ENCODE measurements at places on chromosomes 6 and 20.

- DNase-seq, result no peak
Observed at GRCh38 chr6:107600936-107601335, 111.0 kb downstream of the SOBP start.

DNA sequence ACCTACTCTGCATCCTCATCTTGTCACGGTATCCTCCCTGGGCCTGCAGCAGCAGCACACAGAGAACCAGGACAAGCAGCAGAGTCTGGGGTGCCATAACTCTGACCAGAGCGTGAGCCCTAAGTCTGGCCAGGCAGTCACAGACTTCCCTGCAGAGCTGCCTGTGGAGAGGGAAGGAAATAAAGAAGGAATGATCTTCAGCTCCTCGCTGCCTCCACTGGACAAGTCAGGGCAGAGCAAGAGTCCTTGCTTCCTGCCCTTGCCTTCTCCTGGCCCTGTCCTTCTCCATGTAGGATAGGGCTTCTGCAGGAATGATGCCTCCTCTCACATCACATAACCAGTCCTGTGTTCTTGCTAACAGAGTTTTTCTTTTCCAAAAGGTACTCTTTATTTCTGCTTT is 15.9 kb upstream of the WFDC11 start:
- DNase-seq, result no peak

GRCh38 chr20:23205611-23206041 is 119.5 kb upstream of the CD93 start:
- peak; percentile 67 for DNase-seq

- no peak for DNase-seq
Observed at GRCh38 chr6:30752157-30752927, 8.0 kb upstream of the IER3 start.

DNA sequence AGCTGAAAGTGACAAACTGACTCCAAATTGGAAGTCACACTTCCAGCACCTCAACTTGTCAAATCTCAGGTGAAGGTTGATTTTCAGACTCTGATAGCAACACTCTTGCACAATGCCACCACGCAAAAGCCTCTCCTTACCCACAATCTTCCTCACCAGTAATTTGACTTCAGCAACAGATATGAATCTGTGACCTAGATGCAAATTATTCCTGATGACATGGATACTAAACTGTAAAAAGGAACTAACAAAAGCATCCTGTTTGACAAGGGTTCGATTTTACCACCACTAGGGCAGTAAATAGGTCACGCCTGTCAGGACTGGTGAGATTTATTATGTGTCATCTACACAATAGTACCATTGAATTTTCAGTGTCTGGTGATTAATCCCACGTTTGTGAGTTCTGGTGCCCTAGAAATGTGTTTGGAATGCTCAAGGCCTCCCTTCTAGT is 134.4 kb upstream of the COL21A1 start:
- no peak for DNase-seq

- no peak for DNase-seq
Observed at GRCh38 chr20:53210041-53210440, 237.9 kb downstream of the TSHZ2 start.

DNA sequence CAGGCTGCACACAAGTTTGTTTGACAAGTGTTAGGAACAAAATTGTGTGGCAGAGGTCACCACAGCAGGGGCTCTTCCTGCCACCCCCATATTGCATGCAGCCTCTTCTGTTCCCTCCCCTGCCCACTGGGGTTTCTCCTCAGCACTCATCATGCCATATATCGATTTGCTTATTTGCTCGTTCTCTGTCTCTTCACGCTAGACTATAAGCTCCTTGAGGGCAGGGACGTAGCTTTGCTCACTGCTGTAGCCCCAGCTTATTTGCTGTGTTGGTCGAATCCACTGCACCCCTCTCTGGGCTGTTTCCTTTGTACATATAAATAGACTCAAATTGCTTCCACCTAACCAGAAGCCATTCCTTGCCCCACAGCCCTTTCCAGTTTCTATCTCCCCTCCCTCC is 19.6 kb downstream of the MAS1 start:
- DNase-seq, result no peak

DNA sequence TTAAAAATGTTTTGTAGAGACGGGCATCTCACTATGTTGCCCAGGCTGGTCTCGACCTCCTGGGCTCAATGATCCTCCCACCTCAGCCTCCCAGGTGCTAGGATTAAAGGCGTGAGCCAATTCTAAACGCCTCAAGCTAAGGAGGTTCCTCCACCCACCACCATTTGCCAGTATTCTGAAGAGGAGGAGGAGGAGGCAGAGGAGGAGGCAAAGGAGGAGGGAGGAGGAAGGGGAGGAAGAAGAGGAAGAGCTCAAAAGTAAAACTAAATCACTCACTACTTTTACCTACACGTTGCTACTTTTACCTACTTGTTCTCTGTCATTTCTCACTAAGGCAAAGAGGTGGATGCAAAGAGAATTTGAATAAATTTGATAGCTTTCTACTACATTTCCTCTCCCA is 63.6 kb upstream of the ARID1B start:
- DNase-seq, result no peak

DNA sequence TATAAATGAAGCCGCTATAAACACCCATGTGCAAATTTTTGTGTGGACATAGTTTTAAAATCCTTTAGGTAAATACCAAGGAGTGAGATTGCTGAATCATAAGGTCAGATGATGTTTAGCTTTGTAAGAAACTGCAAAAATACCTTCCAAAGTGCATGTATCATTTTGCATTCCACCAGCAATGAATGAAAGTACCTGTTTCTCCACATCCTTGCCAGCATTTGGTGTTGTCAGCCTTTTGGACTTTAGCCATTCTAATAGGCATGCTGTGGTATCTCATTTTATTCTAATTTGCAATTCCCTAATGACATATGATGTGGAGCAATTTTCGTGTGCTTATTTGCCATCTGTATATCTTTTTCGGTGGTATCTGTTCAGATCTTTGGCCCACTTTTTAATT is 93.7 kb downstream of the GCLC start:
- DNase-seq, result no peak

- DNase-seq, result no peak
Observed at GRCh38 chr6:150145427-150145826, 2.6 kb downstream of the PPP1R14C start.

DNA sequence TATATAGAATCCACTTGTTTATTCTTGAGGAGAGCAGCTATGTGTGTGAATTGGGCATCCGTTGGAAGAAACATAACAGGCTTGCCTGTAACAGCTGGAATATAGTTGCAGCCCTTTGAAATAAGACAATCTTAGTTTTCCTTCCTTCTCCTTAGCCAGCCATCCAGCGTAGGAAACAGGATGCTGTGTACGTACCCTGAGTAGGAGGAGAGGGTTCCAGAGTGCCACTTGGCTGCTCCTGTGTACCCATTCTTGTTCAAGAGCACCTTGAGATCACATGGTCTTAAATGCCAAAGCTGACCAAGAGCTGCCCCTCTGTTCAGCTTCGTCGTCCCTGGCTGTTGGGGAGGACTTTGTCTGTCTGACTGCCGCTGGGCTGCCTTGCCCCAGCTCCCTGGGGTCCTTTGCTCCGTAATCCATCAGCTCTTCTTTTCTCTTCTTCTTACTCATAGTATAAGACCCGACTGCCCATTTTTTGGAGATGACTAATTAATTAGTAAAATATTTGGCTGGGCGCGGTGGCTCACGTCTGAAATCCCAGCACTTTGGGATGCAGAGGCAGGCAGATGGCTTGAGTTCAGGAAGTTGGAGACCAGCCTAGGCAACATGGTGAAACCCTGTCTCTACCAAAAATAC is 49.0 kb downstream of the RREB1 start:
- DNase-seq, result no peak

GRCh38 chr20:40160097-40160550 is 528.9 kb downstream of the MAFB start:
- no peak for DNase-seq

DNA sequence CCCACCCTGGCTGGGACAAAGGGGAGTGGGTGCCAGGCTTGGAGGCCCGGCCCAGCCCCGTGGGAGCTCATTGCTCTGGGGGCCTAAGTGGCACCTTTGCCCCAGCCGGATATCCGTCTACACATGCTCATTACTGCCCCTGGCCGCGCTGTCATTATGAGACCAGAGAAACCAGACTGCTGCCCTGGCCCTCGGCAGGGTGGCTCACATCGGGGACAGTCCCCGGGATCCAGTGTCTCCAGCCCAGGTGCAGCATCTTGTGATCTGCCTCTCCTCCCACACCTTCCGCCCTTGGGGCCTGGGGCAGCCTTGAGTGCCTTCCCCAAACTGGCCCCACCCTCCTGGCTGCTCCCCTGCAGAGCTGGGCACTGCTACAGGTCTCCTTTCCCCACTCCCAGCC is 4.9 kb downstream of the SRMS start:
- DNase-seq, result no peak

DNA sequence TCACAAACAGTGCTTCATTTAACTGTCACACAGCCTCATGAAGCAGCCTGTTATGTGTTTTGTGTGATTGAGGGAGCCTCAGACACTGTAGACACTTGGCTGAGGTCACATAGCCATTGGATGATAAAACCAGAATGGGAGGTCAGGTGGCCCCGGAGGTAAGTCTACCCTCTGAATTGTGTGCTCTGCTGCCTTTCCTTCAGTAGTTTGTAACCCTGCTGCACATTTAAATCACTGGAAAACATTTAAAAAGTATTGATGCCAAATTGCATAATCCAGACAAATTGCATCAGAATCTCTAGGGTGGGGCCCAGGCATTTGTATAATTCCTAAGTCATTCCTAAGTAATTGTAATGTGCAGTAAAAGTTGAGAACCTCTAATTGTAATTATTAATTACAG is 85.2 kb upstream of the ECI2 start:
- DNase-seq, result no peak

DNA sequence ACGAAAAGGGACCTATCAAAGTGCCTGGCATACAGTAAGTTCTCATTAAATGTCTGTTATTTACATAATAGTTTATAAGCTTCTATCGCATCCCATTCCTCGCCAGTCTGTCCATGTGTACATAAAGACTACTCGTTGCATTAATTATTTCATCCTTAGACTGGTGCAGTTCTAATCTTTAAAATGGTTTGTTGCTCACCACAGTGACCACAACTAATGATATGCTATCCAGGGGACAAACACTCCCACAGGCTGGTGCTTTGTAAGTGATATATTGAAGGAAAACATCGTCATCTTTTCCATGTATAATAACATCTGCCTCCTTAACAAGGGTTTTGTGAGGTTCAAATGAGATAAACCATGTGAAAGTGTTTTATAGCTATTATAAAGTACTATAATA is 39.0 kb upstream of the HBS1L start:
- DNase-seq, result no peak

- peak; percentile 50 for DNase-seq
Observed at GRCh38 chr6:166494757-166495486, 91.6 kb downstream of the RAMACL start.

DNA sequence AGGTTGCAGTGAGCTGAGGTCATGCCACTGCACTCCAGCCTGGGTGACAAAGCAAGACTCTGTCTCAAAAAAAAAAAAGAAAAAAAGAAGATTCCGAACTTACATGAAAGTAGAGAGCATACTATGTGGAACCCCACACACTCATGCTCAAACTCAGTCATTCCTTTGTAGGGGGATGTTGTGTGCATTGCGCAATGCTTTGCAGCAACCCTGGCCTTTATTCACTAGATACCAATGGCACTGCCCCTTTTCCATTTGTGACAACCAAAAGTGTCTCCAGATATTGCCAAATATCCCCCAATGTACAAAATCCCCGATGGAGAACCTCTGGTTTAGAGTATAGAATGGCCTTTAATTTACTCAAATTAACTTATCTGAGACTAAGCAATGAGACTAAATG is 158.6 kb downstream of the GJA1 start:
- DNase-seq, result no peak

DNA sequence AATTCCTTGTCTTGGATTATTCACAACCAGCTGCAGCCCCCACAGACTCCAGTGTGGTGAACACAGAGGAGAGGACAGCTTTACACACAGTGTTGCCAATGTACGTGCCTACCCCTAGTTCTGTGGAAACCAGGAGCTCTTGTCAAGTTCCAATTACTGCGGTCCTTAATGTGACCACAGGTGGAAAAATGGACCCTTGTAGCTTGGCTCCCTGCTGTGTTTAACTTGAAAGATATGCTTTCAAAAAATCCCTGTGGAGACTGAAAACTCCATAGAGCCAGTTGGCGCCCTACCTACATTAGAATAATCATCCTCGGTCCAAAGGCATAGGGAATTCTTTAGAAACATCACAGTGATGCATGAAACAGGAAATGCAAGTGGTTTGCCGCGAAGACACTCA is 118.3 kb upstream of the SLC22A23 start:
- DNase-seq, result no peak

GRCh38 chr6:25315194-25316177 is 36.3 kb downstream of the CARMIL1 start:
- no peak for DNase-seq

All from caudate nucleus (tissue), 63 donors.